LNCaP clone FGC (cell line): ENCODE measurements at places on chromosomes 2 and 18.
A peak's percentile ranks its signal among the peaks of the same experiment; 100 is the strongest.

DNA sequence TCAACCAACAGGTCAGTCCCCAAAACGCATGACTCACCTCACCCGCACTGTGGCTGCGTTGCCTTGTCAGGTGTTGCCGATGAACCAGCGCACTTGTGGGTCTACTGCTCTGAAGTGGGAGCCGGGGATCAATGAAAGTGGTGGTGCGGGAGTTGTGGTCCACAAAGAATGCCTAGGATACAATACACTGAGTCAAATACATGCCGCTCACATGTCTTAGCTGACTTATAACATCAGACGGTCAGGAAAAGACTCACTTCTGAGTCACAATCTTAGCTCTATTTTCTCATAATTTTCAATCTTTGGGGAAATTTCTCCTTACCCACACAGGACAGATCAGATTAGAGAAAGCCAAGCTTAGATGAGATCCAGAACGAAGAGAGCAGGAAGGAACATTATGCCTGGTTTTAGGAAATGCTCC is 107.1 kb upstream of the STK17B start:
- no peak for DNase-seq

DNA sequence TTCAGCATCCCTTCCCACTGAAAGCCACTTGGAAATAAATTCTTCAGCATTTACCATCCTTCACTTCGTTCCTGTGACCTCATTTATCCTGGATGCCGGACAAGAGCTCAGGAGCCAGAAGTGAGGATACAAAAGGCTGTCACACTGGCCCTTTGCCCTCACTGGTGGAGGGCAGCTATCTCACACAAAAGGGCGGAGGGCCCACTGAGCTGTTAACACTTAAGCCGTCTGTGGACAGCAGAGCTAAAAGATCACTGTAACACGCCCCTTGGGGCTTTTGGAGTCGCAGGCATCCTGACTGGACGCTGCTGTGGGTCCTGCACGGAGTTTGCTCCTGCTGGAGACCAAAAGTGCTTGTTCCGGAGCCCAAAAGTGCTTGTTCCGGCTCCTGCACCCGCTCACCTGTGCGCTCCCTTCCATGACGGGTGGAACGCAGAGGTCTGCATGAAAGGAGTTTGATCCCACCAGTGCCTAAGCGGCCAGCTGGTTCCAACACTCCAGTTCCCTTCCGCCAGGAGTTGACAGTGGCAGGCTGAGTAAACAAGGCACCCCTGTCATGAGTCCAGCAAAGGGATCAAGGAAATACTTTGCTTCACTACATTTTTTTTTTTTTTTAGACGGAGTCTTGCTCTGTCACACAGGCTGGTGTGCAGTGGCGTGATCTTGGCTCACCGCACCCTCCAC is 572.0 kb upstream of the LINC00305 start:
- DNase-seq, result peak; percentile 14

- DNase-seq, result no peak
These were observed 107.1 kb downstream of the EVA1A start for GRCh38 chr2:75453384-75454240.

- DNase-seq, result no peak
These were observed 104.5 kb downstream of the UGGT1 start for GRCh38 chr2:128195435-128195984.

GRCh38 chr2:68742626-68743415 is 8.2 kb downstream of the ARHGAP25 start:
- no peak for DNase-seq

DNA sequence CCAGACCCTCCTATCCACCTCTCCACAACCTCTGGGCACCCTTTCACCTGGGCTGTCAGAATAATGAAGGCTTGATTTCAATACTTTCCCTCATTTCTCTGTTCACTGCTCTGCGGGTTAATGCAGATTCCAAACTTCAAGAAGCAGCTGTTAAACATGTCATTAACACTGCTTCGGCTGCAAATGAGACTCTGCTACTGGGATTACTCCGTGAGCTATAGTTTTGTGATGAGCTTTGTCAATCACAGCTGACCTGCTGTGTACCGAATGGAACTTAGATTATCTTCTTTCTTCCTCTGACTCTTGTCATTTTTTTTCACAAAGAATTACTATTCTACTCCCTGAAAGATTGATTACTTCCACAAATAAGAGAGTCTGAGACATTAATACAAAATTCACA is 160.5 kb downstream of the TMEM182 start:
- no peak for DNase-seq

- DNase-seq, result no peak
These were observed 63.9 kb upstream of the ACVR1 start for GRCh38 chr2:157940024-157940423.

DNA sequence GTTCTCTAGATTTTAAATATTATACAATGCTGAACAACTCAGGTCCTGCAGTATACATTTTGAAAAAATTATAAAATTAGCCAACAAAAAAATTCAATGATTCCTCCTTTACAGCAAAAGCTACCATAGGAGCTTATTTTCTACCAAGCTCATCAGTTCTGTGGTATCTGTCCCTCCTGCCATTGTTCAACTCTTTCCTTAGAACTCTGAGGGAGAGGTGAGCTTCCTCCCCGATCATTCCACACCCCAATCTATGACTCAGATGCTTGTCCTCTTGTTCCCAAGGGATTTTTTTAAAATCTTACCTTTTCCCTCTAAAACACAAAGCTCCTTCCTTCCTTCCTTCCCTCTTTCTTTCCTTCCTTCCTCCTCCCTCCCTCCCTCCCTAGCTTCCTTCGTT is 13.5 kb downstream of the DPP4 start:
- DNase-seq, result no peak

- DNase-seq, result no peak
These were observed 641.4 kb downstream of the IRS1 start for GRCh38 chr2:226158229-226158628.

GRCh38 chr2:163990541-163990940 is 254.7 kb upstream of the FIGN start:
- no peak for DNase-seq

GRCh38 chr2:19784456-19784855 is 117.3 kb downstream of the TTC32 start:
- no peak for DNase-seq

GRCh38 chr2:212721026-212721451 is 182.4 kb upstream of the ERBB4 start:
- no peak for DNase-seq

- no peak for DNase-seq
These were observed 3.5 kb upstream of the NEURL3 start for GRCh38 chr2:96508521-96509113.
